Pancreas (tissue), 10 donors: ENCODE measurements at places on chromosomes 4 and X.

- no peaks in the 10 kb centered on the region for H3K27me3 ChIP-seq
- no peaks in the 10 kb centered on the region for H3K36me3 ChIP-seq
- H3K4me3 ChIP-seq, result no peak overlapping the region
- DNase-seq, result no peak
- no peaks in the 10 kb centered on the region for H3K4me1 ChIP-seq
These were observed 32.8 kb downstream of the TRMT44 start for GRCh38 chr4:8473198-8473919.

DNA sequence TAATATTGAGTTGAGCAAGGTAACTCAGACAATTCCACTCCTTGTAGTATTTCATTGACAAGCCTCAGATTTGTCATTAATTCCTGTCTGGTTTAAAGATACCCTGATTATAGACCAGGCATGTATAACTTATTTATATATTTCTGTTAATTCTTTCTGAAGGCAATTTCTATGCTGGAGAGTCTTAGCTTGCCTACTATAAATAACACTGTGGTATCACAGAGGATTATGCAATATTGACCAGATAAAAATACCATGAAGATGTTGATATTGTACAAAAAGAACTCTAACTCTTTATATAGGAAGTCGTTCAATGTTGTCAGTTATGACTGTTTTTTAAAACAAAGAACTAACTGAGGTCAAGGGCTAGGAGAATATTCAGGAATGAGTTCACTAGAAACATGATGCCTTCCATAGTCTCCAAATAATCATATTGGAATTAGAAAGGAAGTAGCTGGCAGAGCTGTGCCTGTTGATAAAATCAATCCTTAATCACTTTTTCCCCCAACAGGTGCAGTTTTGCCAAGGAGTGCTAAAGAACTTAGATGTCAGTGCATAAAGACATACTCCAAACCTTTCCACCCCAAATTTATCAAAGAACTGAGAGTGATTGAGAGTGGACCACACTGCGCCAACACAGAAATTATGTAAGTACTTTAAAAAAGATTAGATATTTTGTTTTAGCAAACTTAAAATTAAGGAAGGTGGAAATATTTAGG, 821 bp downstream of the CXCL8 start:
- H3K4me3 ChIP-seq, result no peak overlapping the region
- H3K27ac ChIP-seq, result no peak overlapping the region
- H3K36me3 ChIP-seq, result no peaks in the 10 kb centered on the region
- no peaks in the 10 kb centered on the region for H3K4me1 ChIP-seq
- DNase-seq, result no peak

DNA sequence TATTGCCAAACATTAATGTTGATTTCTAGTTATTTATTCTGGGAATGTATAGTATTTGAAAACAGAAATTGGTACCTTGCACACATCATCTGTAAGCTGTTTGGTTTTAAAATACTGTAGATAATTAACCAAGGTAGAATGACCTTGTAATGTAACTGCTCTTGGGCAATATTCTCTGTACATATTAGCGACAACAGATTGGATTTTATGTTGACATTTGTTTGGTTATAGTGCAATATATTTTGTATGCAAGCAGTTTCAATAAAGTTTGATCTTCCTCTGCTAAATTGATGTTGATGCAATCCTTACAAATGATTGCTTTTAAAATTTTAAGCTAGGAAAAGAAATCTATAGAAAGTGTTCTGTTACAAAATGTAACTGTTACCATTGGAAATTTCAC, 30.8 kb upstream of the FMR1NB start:
- H3K27ac ChIP-seq, result no peak overlapping the region
- no peak overlapping the region for H3K4me3 ChIP-seq
- H3K4me1 ChIP-seq, result no peaks in the 10 kb centered on the region
- H3K27me3 ChIP-seq, result no peaks in the 10 kb centered on the region
- no peak for DNase-seq
- no peaks in the 10 kb centered on the region for H3K36me3 ChIP-seq

DNA sequence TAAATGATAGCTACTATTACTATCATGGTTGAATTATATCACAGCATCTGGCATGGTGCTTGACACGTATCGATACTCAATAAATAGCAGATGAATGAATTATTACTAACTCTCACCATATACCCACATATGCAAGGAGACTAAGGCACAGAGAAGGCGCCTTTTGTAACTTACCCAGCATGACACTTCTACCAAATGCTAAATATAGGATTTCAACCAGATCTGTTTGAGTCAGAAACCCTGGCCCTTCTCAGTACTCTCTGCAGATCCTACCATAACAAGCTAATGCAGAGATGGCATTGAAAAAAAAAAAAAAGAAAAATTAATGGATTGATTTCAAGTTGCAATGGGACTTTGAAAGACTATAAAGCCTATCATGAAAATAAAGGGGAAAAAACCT, 219.5 kb downstream of the DHX15 start:
- no peaks in the 10 kb centered on the region for H3K36me3 ChIP-seq
- H3K4me1 ChIP-seq, result no peaks in the 10 kb centered on the region

GRCh38 chrX:72715546-72715945, 1.4 kb upstream of the PHKA1 start:
- H3K27ac ChIP-seq, result no peak overlapping the region
- no peaks in the 10 kb centered on the region for H3K4me1 ChIP-seq
- DNase-seq, result no peak

GRCh38 chr4:119227690-119228089, 15.2 kb downstream of the USP53 start:
- no peaks in the 10 kb centered on the region for H3K27me3 ChIP-seq
- H3K36me3 ChIP-seq, result no peaks in the 10 kb centered on the region
- H3K27ac ChIP-seq, result no peak overlapping the region
- DNase-seq, result no peak
- no peaks in the 10 kb centered on the region for H3K4me1 ChIP-seq

GRCh38 chr4:76381986-76382385, 39.0 kb downstream of the CCDC158 start:
- H3K27ac ChIP-seq, result no peak overlapping the region
- H3K36me3 ChIP-seq, result no peaks in the 10 kb centered on the region
- H3K4me3 ChIP-seq, result no peak overlapping the region

DNA sequence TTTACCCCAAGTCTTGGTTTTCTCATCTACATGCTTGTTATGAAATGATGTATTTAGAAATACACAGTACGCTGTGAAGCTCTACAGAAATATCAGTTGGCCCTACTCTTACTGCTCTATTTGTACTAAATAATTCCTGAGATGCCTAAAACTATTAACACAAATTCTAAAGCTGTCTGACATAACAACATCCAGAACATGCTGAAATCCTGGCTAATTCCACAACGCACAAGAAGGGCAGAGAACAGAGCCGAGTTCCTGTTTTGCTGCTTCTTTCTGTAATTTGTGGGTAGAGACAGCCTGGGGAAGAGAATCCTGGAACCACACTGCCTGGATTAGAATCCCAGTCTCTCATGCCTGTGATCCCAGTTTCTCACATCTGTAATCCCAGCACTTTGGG, 59.0 kb downstream of the ZNF827 start:
- no peaks in the 10 kb centered on the region for H3K4me1 ChIP-seq
- H3K27ac ChIP-seq, result no peak overlapping the region
- no peak for DNase-seq
- H3K27me3 ChIP-seq, result no peaks in the 10 kb centered on the region
- H3K36me3 ChIP-seq, result no peaks in the 10 kb centered on the region

GRCh38 chr4:153426207-153426885, 39.8 kb upstream of the TMEM131L start:
- DNase-seq, result no peak
- H3K36me3 ChIP-seq, result no peaks in the 10 kb centered on the region
- no peaks in the 10 kb centered on the region for H3K4me1 ChIP-seq
- H3K27ac ChIP-seq, result no peak overlapping the region

- no peaks in the 10 kb centered on the region for H3K36me3 ChIP-seq
- H3K27ac ChIP-seq, result no peak overlapping the region
- H3K4me3 ChIP-seq, result no peak overlapping the region
- H3K4me1 ChIP-seq, result no peaks in the 10 kb centered on the region
- peak; percentile 73 for DNase-seq
These were observed 103.4 kb upstream of the PDLIM3 start for GRCh38 chr4:185638548-185639301.
